GM04504 (cell line): ENCODE measurements at places on chromosomes 4 and X.

DNA sequence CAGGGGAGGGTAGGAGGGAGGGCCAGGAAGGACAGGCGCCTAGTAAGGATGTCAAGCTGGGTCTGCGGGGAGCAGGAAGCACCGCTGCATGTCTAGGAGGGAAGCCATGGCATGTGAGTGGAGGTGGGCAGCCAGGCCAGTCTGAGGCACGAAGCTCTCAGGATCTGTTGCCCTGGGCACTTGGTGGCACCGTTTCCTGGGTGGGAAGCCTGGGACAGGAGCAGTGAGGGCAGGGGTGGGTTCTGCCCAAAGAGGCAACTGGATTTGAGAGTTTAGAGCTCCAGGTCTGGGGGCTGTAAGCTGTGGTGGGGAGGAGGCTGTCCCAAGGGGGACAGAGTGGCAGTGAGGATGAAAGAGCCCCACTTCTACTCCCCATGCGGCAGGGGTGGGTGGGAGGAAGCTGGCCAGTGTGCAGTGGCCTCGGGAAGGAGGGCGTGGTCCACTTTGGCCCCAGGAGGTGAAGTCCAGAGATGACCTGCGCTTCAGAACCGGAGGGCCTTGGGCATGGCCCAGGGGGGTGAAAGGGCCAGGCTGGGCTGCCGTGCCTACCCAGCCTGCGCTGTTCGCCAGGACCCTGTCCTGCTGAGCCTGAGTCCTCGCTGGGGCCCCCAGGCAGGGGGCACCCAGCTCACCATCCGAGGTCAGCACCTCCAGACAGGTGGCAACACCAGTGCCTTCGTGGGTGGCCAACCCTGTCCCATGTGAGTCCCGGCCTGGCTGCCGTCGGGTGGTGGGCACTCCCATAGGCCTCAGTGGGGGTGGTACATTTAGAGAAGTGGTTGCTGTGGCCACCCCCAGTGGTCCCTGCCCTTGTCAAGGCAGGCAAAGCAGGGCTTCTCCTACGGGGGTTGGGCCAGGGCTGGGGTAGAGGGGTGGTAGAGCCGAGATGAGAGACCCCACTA is 8.3 kb upstream of the SRPK3 start:
- DNase-seq: no peak

DNA sequence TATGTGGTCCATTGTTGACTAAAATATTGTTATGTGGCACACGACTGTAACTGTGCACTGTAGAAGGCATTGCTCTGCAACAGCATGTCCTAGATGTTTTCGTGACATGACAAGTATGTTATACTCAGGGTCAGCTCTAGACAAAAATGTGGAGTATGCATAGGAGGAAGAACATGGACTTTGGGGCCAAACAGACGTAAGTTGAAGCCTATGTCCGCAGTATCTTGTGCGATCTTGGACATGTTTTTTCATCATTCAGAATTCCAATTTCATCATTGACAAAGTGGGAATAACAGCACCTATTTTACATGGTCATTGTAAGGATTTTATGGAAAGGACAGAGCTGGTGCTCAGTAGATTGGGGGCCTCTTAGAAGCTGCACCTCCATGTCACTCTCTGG is 27.7 kb upstream of the PROM1 start:
- DNase-seq: no peak

- DNase-seq: no peak
These were observed 453.0 kb downstream of the PCDH11X start for GRCh38 chrX:92232182-92232581.

- no peak for DNase-seq
These were observed 175.8 kb upstream of the MTMR8 start for GRCh38 chrX:64571011-64571410.

- DNase-seq: no peak
These were observed 694.4 kb upstream of the FAM241A start for GRCh38 chr4:111450867-111451266.

GRCh38 chr4:54541426-54542118 is 116.2 kb upstream of the KIT start:
- DNase-seq: no peak

DNA sequence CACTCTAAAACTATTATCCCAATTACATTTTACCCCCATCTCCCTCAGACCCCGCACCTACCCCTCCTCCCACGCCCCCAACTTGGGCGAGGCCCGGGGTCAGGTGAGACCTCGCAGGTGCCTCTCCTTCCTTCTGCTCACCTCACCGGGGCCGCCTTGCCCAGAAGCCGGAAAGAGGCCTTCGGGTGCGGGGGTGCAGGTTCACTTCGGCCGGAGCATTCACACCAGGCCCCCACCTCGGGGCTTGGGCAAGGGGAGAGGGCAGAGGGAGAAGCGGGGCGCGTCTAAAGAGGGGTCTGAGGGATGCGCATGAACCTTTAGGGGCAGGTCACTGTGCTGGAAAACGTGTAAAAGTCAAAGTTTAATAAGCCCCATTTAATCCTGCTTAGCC is 427 bp downstream of the ZNF182 start:
- DNase-seq: no peak
